T-helper 17 cell (primary cell): ENCODE measurements at places on chromosomes 6 and 20.
A peak's percentile ranks its signal among the peaks of the same experiment; 100 is the strongest.

- no peak for DNase-seq
Measured at GRCh38 chr6:38453861-38454260, 185.9 kb downstream of the BTBD9 start.

- no peak for DNase-seq
Measured at GRCh38 chr20:39800548-39800947, 838.4 kb downstream of the DHX35 start.

DNA sequence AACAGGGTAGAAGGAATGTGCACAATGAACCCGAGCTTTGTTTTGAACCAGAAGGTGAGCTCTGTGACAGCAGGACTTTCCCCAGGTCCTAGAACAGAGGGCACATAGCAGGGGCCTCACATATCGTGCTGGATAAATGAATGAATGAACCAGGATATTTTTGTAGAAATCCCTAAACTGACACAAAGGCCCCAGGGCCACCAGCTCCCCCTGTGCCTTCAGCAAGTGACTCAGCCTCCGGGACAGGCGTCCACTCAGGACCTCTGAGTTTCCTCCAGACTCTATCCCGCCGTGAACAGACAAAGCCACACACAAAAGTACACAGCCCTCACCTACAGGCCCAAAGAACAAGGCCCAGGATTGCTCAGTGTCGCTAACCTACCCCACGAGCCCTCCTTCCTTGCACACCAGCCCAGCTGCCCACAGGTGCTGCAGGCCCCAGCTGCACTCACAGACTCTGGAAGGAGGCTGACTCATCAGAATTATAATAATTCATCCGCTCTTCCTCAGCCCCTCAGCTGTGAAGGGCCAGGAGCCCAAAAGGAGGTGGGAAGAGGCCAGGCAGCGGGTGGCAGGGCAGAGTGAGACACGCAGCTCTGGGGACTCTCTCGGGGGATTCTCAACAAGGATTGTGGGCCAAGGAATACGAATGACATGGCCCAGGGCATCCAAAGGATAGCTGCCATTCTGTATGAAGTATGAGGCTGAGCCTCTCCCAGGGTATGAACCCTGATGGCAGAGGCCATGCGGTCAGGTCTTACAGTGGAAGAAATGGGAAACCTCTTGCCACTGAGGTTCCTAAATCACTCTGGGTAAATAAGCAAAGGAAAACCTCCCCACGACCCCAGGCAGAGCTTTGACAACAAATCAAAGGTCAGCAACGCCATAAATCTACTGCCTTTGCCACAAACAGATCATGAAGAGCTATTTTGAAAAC is 40.9 kb downstream of the SUMO4 start:
- DNase-seq: no peak

GRCh38 chr6:9754515-9754914 is 660.4 kb downstream of the TFAP2A start:
- no peak for DNase-seq

DNA sequence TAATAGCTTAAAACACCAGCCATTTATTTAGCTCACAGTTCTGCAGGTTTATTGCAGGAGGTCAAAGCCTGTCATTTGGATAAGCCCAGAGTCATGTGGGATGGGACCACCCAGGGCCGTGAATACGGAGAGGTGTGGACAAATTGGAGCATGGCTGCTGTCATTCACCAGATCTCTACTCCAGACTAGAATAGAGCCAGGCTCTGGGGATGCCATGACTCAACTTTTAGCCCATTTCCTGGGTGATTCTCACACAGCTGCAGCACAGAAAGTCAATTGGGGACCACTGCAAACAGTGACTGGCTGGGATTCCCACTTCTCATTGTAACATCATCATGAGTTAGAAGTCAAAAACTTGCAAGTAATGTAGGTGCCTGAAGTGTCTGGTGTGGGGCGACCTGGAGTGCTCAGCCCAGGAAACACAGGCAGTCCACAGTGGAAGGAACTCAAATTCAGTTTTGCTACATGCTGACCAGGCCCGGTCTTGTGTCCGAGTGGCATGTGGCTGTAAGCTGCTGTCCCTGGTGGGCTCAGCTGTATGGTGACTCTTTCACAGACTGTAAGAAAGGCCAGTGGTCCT is 174.3 kb downstream of the SCP2D1 start:
- no peak for DNase-seq

- DNase-seq: no peak
Measured at GRCh38 chr6:154433477-154434241, 76.8 kb downstream of the CNKSR3 start.

DNA sequence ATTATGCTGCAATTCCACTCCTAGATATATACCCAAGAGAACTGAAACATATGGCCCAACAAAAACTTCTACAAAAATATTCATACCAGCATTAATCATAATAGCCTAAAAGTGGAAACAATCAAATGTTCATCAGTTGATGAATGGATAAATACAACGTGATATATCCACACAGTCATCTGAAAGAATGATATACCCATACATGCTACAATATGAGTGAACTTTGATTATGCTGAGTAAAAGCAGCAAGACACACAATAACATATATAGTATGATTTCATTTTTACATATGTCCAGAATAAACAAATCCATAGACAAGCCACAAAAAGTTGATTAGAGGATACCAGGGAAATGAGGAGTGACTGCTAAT is 30.7 kb downstream of the CDK19 start:
- DNase-seq: no peak

DNA sequence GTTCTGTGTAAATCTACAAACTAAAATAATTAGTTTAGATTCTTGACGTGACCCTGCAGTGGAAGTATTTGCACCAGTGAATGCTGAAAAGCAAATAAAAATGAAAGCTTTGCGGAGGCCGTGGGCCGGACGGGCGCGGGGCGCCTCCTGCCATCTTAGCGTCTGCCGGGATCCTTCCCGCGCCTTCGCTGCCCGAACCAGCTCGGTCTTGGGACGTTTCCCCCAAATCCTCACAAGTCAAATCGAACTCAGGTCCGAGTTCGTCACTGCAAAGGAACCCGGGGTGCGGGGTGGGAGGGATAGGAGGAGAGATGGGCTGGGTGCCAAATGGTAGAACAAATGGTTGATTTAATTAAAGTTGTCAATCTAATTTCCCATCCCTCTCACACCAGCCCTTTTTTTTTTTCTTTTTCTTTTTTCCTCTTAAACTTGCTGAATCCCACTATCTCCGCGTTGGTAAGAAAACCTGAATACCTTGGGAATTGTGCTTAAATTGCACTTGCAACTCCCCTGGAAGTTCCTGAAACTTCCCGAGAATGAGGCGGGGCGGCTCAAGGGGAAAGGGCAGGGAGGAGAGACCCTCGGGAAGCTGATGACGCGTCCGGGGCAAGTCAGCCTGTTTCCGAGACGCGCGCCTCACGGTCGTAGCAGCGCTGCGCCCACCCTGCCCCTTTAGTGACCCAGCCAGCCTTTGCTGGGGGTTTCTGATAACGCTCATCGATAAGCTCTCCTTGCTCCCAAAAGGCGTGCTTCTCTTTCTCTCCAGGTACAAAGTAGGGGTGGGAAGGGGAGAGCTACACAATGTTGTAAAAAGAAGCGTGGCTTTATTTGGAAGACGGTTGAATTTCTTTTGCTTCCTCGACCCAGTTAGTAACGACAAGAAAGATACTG is 1.8 kb downstream of the GJA1 start:
- DNase-seq: no peak

- no peak for DNase-seq
Measured at GRCh38 chr20:55070001-55070400, 594.6 kb downstream of the DOK5 start.

- no peak for DNase-seq
Measured at GRCh38 chr20:48076747-48077146, 291.5 kb upstream of the SULF2 start.

- no peak for DNase-seq
Measured at GRCh38 chr6:166267526-166267925, 40.7 kb downstream of the PRR18 start.

GRCh38 chr6:144341831-144342527 is 56.8 kb downstream of the UTRN start:
- DNase-seq: no peak

DNA sequence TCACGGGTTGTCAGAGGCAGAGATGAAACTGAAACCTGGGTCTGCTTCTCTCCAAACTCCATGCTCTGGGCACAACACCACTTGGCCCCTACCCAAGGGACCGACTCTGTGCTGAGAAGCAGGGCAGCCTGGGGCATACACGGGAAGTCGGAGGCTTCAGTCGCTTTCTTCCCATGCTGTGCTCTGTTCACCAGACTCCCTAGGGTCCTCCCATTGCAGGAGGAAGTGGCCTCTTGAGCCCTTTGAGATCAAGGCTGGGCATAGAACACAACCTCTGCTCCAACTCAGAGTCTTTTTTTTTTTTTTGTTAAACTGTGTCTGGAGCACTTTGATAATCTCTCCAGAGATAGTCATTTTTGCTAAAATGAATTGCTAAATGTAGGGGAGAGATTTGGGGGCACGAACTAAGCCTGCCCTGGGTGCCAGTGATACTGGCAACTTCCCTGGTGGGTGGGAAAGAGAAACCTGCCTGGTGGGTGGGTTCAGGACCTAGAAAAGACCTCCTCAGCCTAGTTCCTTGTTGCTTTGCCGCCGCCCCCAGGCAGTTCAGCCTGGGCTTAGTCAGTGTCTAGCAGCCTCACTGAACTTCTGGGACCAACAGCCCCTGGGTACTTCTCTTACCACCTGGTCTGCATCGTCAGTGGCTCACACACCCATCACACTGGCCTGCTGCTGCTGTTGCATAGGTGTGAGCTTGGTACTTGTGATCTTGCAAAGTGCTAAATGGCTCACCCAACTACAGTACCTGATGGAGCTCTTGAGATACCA is 62.0 kb downstream of the PPP1R14C start:
- no peak for DNase-seq

DNA sequence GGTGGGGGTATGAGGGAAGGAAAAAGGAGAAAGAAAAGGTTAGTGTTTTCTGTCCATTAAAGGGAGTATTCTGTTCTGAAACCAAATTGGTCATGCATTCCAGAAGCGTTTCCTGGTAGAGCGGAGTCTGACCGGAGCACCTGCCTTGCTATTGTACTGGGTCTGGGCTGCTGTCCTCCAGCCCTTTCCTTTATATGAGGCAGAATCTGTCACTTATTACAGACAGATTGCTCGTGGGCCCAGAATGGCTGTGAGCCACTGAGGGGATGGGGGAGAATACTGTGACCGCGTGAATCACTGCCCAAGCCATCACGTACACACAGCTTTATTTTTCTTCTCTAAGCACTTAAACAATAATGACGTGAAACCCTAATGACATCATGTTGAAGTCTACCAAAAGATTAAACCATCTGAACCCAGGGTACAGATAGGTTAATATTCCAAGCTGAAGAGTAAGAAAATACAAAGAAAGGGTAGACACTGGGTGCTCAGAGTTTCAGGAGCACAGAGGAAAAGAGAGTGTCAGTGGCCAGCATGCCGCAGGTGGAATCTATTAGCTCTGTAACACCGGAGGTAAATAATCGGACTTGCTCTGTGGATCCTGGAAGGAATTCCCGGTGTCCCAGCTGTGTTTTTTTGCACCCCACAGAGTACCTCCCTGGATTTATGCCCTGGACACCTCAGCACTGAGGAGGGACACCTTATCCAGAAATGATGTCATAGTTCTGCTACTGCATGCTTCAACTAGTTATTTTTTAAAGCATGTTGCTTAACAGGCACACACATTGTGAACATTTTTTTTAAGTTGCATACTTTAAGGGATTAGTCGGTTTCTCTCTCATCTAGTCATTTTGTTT is 573.3 kb downstream of the PKHD1 start:
- no peak for DNase-seq

DNA sequence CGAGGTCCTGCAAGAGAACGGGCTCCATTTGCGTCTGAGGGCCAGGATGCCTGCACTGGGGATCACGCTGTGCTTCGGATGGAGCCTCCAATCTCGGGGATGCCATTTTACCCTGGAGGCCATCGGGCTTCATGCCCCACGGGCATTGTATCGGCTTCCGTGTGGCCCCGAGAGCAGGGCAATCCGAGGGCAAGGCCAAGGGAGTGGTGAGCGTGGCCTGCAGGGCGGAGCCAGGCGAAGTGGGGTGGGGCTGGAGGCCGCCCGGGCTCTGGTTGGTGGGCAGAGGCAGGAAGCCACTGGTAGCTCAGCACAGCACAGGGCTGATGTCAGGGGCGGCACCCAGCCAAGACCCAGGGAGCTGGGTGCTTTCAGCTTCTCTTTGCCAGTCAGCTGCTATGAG is 57.5 kb upstream of the BHLHE23 start:
- DNase-seq: peak; percentile 2

GRCh38 chr20:56778765-56779195 is 149.7 kb downstream of the TFAP2C start:
- no peak for DNase-seq

- DNase-seq: no peak
Measured at GRCh38 chr6:149897855-149898744, at the start of gene RAET1E. TSS of gene RAET1E (minus strand) at chr6:149898113. CDS start at chr6:149890901, 7,212 bp downstream.

DNA sequence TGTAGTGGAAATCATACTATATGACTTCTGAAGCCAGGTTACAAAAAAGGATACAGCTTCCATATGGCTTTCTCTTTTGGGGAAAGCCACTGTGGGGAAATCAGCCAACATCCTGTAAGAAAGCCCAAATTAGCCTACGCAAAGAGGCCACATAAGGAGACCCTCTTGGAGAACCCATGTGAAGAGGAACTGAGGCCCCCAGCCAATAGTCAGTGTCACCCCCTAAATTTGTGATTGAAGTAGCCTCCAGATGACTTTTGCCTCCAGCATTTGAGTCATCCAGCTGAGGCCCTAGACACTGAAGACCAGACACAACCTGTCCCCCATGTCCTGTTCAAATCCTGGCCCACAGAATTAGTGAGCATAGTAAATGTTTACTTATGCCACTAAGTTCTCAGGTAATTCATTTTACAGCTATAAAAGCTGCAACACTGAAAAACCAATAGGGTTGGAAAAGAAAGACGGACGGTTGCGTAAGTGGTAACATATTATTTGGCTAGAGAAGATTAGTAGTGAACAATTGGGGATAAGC is 60.4 kb downstream of the HMGCLL1 start:
- DNase-seq: no peak

DNA sequence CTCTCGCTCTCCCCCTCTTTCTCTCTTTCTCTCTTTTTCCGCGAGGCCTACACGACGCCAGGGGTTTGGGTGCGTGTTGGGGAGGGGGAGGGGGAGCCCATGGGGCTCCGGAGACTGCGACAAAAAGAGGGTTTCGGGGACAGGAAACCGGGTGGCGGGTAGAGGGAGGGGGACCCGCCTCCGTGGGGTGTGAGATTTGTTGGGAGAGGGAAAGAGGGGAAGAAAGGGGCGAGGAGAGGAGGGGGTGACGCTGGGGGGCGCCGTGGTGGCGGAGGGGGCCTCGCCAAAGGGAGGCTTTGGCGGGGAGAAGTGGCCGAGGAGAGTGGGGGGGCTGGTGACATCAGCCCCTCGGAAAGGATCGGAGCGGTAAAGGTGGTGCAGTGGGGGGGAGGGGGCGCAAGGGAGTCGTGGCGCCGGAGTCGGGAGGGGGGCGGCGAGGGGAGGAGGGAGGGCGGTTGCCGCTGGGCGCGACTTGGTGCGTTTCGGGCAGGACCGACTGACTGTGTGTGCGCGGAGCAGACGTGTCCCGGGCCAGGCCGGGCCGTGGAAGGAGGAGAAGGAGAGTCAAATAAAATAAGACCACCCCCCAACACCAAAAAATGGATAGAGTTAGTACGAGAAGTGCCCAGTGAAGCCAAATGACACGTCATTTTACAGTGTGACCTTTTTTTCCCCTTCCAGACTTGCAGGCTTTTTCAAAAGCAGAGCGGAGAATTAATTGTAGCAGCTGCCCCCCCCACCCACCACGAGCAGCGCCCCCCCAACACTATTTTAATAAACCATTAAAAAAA is 39.8 kb downstream of the GNAS start:
- DNase-seq: peak; percentile 62

GRCh38 chr6:19399406-19399805 is 437.8 kb upstream of the ID4 start:
- no peak for DNase-seq

- no peak for DNase-seq
Measured at GRCh38 chr6:20271818-20272217, 59.5 kb upstream of the MBOAT1 start.
